ENCODE measurements at places on chromosomes 11 and 22.

DNA sequence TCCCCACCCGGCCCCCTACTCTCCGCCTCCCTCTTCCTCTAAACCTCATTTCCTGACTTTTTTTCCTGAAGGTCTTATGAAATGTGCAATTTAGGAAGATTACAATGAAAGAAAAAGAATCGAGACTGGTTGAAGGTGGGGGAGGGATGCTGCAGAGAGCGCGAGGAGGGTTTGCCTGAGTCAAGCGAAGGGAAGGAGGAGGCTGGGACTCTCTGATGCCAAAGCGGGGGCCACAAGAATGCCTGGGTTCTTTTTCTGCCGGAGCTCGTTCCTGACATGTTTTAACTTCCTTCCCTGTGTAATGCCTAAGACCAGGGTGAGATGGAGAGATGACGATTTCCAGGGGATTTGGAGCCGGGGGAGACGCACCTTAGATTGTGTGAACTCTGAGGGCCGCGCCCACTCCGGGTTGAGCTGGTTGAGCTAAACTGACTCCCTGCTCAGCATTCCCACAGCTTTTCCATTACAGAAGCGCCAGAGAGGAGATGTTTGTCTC, 270.5 kb upstream of the SORL1-AS1 start:
- peak; percentile 42 for DNase-seq

GRCh38 chr22:28736301-28737155, 5.1 kb downstream of the CHEK2 start:
- DNase-seq: no peak

DNA sequence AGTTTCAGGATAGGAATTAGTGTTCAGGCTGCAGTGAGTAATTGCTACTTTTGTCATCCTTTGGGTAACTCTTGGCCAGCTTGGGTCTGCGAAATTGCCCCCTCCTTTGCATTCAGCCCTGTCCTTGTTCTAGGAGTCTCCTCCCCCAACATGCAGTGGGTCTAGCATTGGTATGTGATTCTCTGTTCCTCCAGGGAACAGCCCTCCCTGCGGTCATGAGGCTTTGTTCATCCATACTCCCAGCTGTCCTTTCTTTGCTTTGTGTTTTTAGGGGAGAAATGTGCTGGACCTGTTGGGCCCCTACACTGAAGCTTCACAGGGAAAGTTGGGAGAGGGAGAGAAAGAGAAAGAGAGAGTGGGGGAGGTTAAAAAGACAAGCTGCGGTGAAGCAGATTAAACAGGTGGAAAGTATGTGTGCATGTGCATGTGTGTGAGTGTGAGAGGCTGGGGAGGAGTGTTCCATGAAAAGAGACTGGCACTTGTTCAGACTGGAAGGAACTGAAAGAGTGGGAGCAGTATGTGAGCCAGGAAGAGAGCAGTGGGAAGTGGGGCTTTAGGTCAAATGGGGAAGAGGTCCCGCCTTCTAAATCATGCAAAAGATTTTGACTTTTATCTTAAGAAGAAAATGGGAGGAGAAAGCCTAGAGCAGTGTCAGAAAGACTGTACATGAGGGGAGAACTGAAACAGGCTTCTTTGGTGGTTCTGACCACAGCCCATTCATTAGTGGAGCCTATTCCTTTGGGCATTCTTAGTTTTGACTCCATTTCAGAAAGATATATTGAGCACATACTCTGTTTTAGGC, 17.9 kb upstream of the SESN3 start:
- no peak for DNase-seq

GRCh38 chr11:60899046-60899936, 7.1 kb downstream of the PRPF19 start:
- peak; percentile 60 for DNase-seq

- no peak for DNase-seq
These were observed 92.5 kb upstream of the PRDM11 start for GRCh38 chr11:45053736-45054446.

DNA sequence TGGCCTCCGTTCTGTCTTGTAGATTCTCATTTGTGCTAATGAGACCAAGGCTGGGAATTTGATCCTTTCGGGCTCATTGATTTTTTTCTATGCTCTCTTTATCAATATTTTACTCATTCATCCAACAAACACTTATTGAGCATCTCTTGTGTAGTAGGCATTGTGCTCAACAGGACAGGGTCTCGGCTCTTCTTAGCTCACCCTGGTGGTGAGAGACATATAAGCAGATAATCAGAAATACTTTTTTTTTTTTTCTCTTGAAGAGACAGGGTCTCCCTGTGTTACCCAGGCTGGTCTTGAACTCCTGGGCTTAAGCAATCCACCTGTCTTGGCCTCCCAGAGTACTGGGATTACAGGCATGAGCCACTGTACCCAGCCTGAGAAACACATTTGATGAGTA, 48.0 kb upstream of the SLC5A1 start:
- DNase-seq: no peak

GRCh38 chr11:1548221-1549070, 23.6 kb downstream of the DUSP8 start:
- peak; percentile 89 for DNase-seq

DNA sequence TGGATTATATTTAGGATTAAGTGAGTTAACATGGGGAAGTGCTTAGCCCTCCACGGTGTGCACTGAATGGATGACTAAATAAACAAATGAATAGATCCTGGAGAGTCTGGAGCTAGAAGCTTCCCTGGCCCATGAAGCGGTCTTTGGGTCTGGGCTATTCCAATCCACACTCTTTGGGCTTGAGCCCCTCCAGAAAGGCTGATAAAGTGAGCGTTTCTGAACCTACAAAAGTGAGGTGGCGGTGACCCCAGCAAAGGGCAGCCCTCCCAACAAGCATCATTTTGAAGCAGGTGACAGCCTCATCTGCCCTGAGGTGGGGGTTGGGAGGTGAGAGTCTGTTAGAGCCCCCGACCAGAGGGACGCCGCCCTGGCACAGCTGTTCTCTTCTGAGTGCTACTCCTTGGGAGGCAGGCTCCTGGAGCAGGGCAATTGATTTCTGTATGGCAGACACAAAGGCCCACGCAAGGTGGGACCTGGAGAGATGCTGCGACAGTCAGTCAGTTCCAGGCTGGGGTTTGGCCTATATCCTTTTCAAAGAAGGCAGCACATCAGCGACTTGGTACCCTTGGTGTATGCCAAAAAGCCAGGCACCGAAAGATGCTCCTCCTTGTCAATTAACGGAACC, 157.8 kb downstream of the CACNA1I start:
- no peak for DNase-seq
